NCI-H460 (cell line): ENCODE measurements at places on chromosomes 4 and X.

GRCh38 chr4:155819066-155819465 lies 47.0 kb downstream of the ASIC5 start:
- DNase-seq: no peak

- DNase-seq: no peak
Observed at GRCh38 chr4:2068566-2068965, 9.4 kb downstream of the NAT8L start.

DNA sequence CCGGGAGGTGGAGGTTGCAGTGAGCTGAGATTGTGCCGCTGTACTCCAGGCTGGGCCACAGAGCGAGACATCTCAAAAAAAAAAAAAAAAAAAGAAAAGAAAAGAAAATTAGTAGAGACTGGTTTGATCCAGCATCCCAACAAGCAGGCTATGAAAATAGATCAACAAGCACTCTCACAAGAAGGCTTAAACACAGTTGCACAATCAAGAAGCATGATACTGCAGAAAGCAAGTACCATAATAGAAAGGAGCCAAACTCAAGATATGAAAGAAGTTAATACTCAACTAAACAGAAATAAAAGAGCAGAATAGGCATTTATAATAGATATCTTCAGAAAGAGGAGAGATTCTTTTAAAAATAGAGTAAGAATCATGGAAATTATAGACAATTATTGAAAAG lies 10.6 kb downstream of the TLR6 start:
- no peak for DNase-seq

DNA sequence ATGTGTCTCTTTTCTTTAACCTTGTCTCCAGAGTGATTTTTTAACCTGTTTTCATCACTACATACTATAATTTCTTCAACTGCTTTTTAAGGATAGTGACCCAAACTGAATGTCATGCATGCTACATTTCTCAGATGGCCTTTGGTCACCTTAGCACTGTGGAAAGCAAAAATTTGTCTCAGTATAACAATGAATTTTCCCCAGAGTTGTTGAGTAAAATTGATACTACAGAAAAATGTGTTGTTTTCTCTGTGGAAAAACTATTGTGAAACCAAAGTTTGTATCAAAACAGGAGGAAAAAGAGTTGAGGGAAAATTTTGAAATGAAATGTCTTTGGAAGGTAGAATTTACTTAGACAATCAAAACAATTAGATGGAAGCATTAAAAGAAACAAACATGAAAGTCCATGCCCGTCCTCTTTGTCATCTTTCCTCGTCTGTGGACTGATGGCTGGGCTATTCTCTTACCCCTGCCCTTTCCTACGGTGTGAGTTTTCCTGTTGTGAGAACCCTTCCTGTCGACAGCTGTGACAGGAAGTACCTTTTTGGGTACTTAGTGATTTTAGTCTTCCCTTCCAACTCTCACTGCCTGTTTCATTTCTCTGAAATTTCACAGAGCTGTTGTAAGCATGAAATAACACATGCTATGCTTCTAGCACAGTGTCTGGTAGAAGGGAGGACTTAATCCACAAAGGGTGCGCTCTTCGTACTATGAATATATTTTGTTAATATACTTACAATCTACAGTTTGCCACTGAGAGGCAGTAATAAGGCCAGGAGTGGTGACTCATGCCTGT lies 50.8 kb downstream of the LRP2BP start:
- DNase-seq: no peak

- no peak for DNase-seq
Observed at GRCh38 chr4:88949605-88950004, 107.4 kb downstream of the FAM13A start.

- DNase-seq: no peak
Observed at GRCh38 chr4:5200513-5200912, 149.2 kb downstream of the STK32B start.
